ENCODE measurements at places on chromosomes 6 and 20. TPM values are rescaled to one million over a fixed set of nuclear protein-coding genes. Genes with fewer than 3 reads are reported as not detected.

DNA sequence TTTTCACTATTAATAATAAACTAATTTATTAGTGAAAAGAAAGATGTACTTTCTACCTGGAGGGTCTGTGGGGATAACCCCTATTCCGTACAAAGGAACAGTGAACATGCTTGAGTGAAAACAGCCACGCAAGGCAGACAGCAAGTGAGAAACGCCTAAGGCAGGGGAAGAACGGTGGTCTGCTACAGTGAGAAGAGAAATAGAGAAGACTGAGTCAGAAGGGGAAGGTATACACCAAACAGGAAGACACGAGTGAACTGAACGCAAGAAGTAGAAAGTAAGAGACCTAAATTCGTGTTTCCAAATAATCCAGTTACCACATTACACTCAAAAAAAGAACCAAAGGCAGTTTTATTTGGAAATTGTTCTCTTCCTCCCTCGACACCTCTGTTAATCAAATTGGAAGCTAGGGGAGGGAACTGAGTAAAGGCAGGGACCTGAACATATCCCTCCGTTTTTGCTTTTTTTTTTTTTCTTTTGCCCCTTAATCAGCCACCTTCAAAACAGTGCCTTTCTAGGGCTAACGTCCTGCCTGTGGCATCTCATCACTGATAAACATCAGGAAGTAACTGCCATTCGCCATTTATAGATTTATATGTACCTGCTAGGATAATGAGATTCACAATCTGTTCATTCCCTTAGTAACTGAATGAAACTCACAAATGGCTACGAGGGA lies 48.9 kb downstream of the ATXN1 start:
- DNase-seq, result no peak

GRCh38 chr6:137222381-137222780 lies 3.2 kb upstream of the IFNGR1 start:
- no peak for DNase-seq

DTNBP1 gene
- total RNA-seq, result 21.0 TPM

- no peak for DNase-seq
Observed at GRCh38 chr20:62852196-62852595, 9.4 kb downstream of the TCFL5 start.

DNA sequence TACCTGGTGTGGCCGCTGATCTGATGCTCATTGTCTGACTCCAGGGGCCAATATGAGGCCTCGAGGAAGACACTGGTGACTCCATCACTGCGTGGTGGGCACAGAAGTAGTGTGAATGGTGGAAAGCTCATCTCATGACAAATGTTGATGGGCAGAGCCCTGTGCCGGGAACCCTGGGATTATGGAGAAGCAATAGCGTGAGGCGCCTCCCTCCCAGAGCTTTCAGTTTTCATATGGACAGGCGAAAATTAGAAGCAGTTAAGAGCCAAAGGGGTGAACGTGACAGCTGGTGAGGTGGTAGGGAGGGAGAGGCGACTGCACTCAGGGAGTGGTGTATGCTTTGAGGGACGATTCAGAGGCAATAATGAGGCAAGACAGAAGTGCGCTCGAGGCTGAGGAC lies 39.3 kb upstream of the TTPAL start:
- DNase-seq, result no peak

BCAS1 gene
- not detected for total RNA-seq

DNA sequence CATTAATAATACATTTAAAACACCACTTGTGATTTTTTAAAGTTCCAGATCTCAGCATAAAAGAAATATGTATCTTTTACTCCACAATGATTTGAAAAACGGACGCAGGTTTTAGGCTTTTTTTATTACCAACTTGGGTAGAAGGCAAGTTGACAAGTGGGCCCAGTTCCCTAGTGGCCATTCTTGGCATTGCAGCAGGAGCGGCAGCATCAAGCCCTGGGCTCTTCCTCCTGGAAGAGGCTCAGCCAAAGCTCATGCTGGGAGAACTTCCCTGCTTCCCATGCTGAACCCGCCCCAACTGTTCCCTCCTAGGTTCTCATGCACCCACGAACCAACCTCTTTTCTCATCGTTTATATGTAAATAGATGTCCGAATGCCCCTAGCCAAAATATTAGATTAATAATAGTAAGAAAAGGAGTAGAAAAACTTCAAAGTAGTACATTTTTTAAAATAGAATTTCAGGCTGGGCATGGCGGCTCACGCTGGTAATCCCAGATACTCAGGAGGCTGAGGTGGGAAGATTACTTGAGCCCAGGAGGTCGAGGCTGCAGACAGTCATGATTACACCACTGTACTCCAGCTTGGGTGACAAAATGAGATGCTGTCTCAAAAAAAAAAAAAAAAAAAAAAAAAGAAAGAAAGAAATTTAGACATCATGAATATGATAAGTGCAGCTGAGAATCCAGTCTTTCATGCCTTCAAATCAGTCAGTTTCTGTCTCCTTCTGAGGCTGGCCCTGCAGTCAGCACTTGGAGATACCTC lies 18.2 kb upstream of the MYB start:
- no peak for DNase-seq

DNA sequence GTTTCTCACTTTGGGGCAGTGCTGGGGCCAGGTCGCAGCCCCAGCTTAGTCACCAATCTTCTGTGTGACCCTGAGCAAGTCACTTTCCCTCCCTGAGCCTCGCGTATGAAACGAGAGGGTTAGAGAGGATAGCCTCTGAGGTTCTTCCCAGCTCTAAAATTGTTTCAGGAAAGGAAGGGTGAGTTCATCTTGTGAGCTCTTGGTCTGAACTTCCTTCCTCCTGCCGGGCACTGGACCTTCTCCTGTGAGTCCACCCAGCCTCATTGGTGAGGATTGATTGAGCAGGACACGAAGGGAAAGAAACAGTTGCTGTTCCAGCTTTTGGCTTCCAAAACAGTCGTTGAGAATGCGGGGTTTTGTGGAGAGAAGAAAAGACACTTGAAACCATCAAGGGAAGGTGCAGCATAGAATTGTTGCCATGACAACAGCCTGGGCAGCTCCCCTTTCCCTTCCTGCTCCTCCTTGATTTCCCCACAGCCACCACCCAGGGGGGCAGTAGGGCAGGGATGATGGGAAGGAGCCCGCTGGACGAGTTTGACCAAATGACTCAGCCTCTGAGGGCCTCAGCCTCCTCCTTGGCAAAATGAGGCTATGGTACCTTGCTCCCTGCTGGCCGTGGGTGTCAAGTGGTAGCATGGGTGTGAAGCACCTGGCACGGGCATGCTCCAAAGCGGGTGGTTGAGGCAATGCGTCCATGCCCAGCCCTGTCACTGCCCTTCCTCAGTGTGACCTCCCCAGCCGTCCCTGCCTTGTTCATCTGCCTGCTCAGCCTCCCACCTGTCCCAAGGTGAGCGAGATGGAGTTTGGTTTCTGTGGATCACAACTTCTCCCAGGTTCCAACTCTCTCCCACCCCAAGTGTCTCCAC lies 107.8 kb downstream of the CDC5L start:
- no peak for DNase-seq

GRCh38 chr6:111724505-111724904 lies 118.8 kb upstream of the TRAF3IP2 start:
- DNase-seq, result no peak

ZNF343 gene
- total RNA-seq, result 5.8 TPM

DNA sequence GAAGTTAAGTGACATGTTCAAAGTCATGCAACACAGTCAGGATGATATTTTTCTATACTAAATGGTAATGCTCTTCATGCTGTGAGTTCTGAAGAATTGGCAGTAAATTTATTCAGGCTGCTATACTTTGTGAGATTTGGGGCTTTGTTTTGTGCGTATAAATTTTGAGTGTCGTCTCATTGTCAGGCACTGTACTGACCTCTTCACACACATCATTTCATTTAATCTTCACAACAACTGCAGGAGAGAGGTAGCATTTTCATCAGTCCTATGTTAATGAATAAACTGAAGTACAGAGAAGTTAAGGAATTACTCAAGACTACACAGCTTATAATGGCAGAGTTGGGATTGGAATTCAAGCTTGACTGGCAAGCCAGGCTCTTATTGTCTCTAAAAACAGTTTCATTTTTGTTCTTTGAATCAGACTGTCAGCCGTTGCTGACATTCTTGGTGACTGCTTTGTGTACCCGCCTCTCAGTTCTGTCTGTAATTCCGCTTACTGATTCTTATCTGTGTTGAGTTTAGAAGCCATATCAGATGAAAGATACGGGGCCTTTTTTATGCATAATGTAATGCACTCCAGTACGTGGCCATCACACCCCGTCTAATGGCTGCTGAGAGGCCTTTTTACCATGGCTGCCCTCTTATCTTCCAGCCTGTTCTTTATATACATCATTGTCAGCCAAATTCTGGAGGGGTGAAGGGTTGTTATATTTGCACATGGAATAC lies 274.9 kb downstream of the UTRN start:
- no peak for DNase-seq

OPN5 gene
- total RNA-seq, result not detected

DNA sequence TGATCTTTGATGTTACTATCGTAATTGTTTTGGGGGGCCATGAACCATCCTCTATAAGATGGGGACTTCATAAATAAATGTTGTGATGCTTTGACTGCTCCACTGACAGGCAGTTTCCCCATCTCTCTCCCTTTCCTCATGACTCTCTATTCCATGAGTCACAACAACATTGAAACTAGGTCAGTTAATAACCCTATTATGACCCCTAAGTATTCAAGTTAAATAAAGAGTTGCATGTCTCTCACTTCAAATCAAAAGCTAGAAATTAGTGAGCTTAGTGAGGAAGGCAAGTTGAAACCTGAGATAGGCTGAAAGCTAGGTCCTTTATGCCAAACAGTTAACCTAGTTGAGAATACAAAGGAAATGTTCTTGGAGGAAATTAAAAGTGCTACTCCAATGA lies 491.0 kb downstream of the HAO1 start:
- no peak for DNase-seq

DNA sequence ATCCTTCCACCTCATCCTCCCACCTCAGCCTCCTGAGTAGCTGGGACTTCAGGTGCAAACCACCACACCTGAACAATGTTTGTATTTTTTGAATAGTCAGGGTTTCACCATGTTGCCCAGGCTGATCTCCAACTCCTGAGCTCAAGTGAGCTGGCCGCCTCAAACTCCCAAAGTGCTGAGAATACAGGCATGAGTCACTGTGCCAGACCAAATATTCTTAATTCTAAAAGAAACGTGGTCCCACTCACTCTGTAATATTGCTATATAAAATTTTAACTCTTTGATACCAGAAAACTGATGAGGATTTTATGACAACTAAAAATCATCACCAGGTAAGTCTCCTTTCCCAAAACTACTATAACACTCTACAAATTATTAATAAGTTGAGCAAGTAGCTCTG lies 716.8 kb upstream of the GJE1 start:
- no peak for DNase-seq

- DNase-seq, result no peak
Observed at GRCh38 chr20:20130399-20130798, 78.1 kb downstream of the CFAP61 start.

FBXO9 gene
- 54.7 TPM for total RNA-seq

GRCh38 chr6:127385668-127386430 lies 42.4 kb upstream of the ECHDC1 start:
- DNase-seq, result no peak

LY6G5C gene
- 1.5 TPM for total RNA-seq

- DNase-seq, result no peak
Observed at GRCh38 chr6:10235344-10235743, 179.5 kb downstream of the TFAP2A start.

SERPINB1 gene
- 27.5 TPM for total RNA-seq

- peak; percentile 81 for DNase-seq
Observed at GRCh38 chr6:144064402-144065212, 30.8 kb downstream of the SF3B5 start.
